ENCODE measurements at places on chromosomes 3 and 15. TPM values are rescaled to one million over a fixed set of nuclear protein-coding genes. Genes with fewer than 3 reads are reported as not detected.

Gene ZSCAN29
- 36.4 TPM for polyA plus RNA-seq

DNA sequence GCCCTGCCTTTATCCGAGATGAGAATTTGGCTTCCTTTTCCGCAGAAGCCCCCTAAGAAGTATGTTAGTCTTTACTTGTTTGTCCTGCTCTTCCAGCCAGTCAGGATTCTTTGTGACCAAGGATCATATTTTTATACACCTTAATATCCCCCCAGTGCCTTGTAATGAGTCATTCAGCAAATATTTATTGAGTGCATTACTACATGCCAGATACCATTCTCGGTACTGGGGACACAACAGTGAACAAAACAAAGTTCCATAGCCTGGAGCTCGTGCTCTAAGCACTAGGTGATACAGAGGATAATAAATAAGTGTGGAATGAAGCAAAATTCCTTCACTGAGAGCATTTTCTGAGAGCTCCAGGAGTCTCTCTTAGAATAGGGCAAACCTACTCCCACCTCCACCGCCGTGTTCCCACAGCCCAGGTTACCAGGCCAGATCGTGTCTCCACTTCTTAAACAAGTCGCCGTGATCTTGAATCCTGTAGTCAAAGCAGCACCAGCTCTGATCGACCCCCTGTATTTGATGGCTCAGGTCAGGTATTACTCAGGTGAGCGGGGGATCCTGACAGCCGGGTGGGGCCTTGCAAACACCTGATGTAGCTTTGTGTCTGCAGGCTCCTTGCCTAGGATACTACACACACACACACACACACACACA lies 18.5 kb downstream of the TTC21A start:
- DNase-seq: no peak

DNA sequence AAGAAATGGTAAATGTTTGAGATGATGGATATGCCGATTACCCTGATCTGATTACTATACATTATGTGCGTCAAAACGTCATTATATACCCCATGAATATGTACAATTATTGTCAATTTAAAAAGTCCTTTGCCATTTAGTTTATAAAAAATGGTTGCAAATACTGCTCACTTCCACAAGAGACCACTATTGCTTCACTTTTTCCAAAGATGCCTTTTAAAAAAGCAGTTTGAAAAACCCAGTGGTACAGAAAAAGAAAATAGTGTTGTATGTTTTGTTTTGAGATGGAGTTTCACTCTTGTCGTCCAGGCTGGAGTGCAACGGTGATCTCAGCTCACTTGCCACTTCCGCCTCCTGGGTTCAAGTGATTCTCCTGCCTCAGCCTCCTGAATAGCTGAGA lies 39.3 kb downstream of the EDEM1 start:
- peak; percentile 37 for DNase-seq

- DNase-seq: peak; percentile 24
These were observed 5.2 kb upstream of the EBLN2 start for GRCh38 chr3:73056014-73056844.

Gene MAPK6
- polyA plus RNA-seq: 37.2 TPM

- DNase-seq: no peak
These were observed 993.2 kb downstream of the OTOL1 start for GRCh38 chr3:162489853-162490252.

GRCh38 chr15:46408312-46408711 lies 773.5 kb downstream of the SQOR start:
- DNase-seq: no peak

- DNase-seq: no peak
These were observed 747 bp downstream of the PLD1 start for GRCh38 chr3:171809611-171809860.

DNA sequence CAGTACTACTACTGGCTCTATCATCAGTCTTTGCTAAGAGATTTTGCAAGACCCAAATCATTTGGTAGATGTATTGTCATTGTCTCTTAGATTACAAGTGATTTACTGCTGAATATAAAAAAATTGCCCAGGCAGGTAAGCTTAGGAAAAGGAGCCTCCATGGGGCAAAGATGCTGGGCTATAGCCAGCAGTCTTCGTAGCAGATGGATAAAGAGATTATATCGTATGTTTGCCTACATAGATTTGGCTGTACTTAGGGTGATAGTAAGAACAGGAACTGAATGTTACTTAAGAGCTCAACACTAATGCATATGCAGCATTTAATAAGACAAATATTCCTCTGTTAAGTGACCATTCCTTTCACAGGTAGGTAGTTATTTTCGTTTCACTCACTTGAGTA lies 48.9 kb downstream of the PTPRG start:
- no peak for DNase-seq

DNA sequence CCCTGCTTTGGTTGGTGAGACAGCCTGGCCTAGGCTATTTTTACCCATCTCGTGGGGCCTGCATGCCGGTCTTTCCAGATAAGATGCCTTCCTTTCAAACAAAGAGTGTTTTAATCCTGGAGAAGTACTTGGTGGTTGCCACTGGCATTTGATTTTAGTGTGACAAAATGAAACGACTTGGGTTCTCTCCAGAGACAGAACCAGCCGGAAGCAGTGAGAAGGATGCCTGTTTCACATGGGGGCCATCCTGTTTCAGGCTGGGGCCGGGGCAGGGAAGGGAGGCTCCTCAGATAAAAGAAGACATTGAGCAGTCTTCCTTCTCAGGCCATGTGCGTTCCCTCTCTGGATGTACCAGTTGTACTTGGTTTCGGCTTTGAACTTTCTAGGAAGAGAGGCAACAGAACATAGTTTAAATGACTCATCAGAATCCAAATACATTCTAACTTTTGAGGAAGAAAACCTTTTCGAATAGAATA lies 74.9 kb downstream of the TOP2B start:
- no peak for DNase-seq

Gene LRRC34
- 9.7 TPM for polyA plus RNA-seq

Gene ARMC8
- polyA plus RNA-seq: 47.9 TPM

DNA sequence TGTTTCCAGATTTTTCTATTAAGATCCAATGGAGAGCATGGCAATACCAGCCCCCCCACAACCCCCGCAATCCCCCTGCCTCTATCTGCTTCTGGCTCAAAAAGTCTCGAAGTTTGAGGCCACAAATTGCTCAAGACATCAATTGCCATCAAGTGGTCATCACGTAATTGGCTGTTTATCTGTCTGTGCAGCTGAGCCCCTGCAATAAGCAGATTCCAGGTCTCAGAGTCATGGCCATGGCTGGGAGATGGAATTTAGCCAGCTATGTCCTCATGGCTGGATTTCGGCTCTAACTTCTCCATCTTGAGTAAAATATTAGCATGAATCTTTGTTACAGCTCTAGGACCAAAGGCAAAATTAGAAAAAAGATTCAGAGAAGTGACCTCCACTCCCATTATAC lies 22.7 kb downstream of the SSUH2 start:
- no peak for DNase-seq

- no peak for DNase-seq
These were observed 776.6 kb downstream of the ZNF385D start for GRCh38 chr3:20974396-20974795.

GRCh38 chr15:82625136-82625535 lies 22.0 kb downstream of the CPEB1 start:
- no peak for DNase-seq

- no peak for DNase-seq
These were observed 51.7 kb downstream of the UBP1 start for GRCh38 chr3:33388374-33389100.

Gene GHSR
- polyA plus RNA-seq: not detected

GRCh38 chr15:59976480-59977271 lies 27.4 kb upstream of the FOXB1 start:
- DNase-seq: no peak

Gene LRTM1
- polyA plus RNA-seq: 0.10 TPM

DNA sequence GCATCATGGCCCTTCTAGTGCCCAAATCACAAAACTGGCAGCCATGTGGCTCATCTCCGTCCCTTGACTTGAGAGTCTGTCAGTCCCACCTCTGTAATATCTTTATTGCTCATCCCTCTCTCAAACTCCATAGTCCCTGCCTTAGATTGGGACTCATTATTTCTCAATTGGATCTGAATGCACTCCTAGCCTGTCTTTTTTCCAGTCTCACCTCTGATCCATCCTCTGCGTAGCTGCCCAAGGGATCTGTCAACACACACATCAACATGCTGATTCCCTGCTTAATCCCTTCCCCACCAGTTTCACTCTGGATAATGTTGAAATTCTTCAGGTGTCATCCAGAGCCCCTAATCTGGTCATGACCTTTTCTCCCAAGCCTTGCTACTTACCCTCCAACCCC lies 39.3 kb downstream of the NMNAT3 start:
- DNase-seq: no peak

DNA sequence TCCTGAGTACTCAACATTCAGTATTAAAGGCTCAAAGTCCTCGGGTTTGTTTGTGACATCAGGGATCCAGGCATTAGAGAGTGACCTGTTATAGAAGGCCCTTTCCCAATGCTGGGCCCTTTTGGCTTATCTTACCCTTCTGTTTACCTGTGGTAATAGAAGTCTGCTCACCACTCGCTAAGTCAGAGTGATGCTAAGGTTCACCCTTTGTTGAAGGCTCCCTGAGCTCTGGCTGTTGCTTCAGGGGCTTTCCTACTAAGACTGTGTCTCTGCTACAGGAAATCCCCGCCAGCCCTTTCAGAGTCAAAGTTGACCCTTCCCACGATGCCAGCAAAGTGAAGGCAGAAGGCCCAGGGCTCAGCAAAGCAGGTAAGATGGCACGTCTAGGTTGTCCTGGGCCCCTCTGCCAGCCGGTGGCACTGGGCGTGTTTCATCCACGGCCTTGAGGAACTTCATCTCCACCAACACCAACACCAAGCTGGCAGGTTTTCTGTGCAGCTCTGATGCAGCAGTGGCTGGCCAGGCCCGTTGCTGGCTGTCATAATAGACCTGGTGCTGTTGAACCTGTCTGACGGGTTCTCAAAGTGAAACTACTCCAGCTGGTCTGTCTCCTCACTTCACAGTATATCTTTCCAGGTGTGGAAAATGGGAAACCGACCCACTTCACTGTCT lies 99.1 kb downstream of the DNASE1L3 start:
- no peak for DNase-seq

- no peak for DNase-seq
These were observed 352.1 kb upstream of the AZI2 start for GRCh38 chr3:28700728-28701127.

GRCh38 chr3:189458528-189458927 lies 172.7 kb upstream of the TP63 start:
- peak; percentile 41 for DNase-seq

- DNase-seq: peak; percentile 30
These were observed 51.4 kb downstream of the FHIT start for GRCh38 chr3:61199843-61200242.

DNA sequence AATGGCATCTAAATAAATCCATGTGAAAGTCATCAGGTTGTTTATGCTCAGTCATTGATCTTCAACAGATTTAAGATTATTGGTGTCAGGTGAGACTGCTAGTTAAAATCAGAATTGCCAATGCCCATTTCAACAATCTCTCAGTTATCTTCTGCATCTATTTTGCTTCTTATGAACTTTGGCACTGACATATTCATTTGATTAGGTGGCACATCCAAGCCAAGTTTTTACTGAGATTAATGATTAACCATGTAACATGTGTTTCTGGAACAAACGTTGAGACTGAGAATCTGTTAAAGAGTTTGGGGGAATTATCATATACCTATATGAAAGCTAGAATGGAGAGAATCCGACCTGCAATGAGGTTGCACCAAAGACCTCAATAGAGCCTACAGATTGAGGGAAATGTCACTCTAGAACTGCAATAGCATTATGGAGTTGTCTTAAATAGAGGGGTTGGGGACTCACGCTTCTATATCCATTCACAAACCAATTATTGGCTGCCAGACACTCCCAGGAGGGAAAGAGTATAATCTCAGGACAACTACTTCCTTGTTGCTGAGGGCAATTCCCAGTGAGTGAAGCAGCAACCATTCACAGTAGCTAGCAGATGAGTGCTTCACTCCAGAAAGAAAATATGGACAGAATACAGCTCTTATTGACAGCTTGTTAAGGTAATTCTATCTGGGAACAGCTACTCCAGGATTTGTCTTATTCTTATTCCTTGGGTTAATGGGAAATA lies 891.3 kb downstream of the SQOR start:
- no peak for DNase-seq

- no peak for DNase-seq
These were observed 86.0 kb upstream of the ALDH1L1 start for GRCh38 chr3:126266291-126266840.

DNA sequence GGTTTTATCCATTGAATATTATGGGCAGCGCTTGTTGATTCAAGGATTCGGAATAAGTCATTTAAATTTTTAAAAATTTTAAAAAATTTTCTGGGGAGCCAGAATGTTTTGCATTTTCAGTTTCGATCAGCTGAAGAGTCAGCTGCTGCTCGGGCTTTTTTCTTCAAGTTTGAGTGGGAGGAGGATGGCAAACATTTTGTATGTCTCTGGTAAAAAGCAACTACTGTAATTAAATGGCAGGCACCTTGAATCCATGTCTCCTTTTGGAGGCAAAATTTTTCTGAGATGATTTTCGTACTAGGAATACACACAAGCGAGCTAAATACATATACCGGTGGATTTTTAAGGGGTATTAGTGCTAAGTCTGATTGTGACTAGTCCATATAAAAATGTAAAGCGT lies 612 bp downstream of the C3orf38 start:
- no peak for DNase-seq

DNA sequence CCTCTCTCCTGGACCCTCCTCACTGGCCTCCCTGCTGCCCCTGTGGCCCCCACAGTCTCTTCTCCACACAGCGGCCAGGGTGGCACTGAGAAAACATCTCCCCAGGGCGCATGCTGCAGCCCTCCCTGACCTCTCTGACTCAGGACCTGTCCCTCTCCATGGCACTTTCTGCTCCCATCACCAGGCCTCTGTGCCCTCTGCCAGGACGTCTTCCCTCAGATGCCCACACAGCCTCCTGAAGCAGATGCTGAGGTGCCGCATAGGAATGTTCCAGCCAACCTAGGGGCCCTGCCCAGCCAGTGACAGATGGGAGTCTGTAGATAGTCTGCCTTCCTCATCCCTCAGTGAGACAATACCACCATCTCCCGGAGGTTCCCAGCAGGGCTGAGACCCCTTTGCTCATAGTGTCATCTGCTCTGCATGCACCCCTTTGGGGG lies 8.7 kb downstream of the MYL3 start:
- no peak for DNase-seq

Measured in renal pelvis (tissue), 12 donors.